ENCODE measurements at places on chromosomes 11 and 22. TPM values are rescaled to one million over a fixed set of nuclear protein-coding genes. Genes with fewer than 3 reads are reported as not detected.

DNA sequence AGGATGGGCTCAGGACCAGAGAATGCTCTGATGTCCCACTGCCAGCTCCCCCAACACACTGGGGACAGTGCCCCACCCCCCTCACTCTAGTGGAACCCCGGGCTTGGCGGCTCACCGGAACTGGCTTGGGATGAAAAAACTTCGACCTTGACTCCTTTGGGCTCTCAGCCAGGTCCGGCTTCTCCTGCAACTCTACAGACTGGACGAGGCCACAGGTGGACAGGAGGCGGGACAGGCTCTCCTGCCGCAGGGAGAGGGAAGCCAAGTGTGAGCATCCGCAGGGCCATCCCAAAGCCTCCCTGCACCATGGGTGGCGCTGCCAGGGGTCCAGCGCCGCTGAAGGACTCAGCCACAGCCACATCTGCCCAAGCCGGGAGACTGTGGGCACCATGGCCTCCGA lies 3.7 kb downstream of the RRP7A start:
- no peak for DNase-seq

GRCh38 chr11:64283092-64283491 lies 1.4 kb downstream of the BAD start:
- no peak for DNase-seq

DNA sequence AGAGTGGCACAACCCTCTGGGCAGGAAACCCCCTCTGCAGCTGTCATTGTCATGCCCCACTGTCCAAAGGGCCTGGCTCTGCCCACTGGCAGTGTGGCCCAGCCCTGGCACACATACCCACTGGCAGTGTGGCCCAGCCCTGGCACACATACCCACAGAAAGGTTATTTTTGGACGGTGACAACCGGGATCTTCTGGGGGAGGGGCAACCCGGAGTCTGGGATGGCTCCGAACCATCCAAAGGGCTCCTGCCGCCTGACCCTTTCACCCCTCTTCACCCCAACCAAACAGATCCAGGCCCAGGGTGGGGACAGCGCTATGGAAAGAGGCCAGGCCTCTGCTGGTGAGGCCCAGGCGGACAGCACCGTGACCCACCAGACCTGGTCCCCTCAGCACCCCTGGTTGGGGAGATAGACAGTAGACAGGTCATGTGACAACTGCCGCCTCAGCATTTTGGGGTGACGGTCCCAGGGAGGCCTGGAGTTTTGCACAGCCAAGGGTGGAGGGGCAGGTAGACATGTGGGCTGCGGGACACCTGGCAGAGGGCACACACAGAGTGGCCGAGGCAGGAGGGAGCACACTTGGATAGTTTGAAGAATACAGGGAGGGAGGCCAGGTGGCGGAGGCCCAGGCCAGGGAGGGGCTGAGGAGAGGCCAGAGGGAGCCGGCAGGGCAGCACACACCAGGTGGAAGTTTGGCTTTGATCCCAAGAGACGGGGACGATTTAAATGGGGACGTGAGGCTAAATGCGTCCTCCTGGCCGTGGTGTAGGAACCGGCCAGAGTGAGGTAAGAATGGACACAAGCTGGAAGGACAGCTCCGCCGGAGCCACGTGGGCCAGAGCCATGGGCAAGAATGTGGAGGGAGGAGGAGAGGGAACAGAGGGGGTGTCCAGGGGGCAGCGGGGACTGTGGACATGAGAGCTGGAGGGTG lies 2.9 kb downstream of the MAPK12 start:
- DNase-seq, result no peak

DNA sequence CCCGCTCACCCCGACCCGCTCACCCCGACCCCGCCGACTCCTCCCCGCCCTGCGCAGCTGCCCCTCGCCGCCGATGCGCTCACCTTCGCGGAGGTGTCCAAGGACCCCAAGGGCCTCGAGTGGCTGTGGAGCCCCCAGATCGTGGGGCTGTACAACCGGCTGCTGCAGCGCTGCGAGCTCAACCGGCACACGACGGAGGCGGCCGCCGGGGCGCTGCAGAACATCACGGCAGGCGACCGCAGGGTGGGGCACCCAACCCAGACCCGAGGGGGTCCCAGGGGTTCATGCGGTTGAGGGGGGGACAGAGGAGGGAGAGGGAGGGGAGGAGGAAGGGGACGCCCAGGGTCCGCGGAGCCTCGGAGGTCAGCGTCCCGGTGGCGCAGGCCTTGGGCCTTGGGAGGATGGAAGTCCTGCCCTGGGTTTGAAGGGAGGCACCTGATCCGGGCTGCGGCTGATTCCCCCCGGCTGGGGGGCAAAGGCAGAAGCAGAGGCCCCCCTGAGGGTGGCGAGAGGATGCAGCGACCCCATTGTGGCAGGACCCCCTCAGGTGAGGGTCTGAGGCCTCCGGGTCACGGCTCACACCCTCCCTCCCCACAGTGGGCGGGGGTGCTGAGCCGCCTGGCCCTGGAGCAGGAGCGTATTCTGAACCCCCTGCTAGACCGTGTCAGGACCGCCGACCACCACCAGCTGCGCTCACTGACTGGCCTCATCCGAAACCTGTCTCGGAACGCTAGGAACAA lies 9.2 kb downstream of the PKP3 start:
- no peak for DNase-seq

DNA sequence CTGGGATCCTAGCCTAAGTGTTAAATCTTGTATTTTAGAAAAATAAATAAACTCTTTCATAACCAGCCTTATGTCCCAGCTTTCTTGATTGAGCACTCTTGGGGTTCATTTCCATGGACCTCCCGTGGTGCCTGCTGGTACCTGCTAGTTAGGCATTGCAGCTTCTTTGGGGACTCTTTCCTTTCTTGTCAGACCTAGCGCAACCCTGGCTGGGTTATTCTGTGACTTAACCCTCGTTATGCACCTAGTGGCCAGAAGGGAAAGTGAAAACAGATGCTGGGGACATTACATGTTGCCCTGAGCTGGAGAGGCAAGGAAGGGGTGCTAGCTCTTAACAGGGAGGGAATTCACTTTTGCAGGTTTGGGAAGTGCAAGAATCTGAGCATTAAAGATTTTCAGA lies 46.8 kb downstream of the APIP start:
- DNase-seq, result no peak

DNA sequence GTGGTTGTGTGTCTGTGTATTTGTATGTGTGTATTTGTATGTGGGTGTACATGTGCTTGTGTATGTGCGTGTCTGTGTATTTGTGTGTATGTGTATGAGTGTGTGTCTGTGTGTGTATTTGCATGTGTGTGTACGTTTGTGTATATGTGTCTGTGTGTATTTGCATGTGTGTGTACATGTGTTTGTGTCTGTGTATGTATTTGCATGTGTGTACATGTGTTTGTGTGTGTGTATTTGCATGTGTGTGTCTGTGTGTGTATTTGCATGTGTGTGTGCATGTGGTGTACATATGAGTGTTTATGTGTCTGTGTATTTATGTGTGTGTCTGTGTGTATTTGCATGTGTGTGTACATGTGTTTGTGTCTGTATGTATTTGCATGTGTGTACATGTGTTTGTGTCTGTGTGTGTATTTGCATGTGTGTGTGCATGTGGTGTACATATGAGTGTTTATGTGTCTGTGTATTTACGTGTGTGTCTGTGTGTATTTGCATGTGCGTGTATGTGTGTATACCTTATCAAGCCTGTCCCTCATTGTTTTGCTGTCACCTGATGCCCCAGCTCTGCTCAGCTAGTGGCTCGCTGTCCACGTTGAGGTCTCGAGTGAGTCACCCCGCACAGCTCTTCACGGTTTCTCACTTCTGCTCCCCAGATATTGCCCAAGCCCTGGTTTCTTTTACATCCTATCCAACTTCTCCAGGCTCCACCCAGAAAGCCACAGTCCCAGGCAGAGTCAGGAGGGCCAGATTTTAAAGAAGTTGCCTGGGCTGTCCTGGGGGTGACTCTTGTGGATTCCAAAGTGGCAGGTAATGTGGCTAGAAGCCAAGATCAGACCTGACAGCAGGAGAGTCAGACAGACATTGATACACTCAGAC lies 15.2 kb downstream of the MB start:
- DNase-seq, result peak; percentile 72

- no peak for DNase-seq
Measured at GRCh38 chr11:61133956-61134662, 27.1 kb downstream of the VPS37C start.

DNA sequence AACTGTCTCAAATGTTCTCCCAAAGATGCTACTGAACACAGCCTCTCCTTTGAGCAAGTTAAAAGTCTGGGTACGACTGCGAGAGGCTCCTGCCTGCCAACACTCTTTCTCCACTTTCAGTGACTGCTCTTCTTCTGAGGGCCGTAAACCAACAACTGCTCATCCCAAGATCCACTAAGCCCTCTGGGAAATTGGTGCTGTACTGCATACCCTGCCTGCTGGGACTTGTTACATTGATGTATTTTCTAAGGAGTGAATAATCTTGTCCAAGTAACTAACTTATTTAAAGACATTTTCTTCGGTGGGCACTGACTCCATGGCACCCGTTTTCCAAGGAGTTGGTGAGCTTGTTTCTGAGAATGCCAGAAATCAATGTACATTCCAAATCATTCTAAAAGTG lies 87.2 kb downstream of the ZNF280B start:
- DNase-seq, result no peak

DNA sequence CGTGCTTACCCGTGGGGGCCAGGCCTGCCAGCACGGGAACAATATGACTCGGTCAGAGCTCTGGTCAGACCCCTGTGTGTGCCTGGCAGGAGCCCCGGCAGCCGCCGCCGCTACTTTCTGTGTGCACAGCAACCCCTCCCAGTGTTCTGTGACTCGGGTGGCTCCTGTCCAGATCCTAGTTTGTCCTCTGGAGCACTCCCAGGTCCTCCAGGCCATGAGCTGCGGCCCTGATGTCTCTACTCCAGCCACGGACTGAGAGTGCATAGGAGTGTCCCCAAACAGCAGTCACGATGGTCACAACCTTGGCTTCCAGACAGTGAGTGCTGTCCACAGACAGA lies 3.2 kb downstream of the NDUFS8 start:
- DNase-seq, result no peak

- no peak for DNase-seq
Measured at GRCh38 chr22:37632174-37633088, 7.0 kb upstream of the SH3BP1 start.

DNA sequence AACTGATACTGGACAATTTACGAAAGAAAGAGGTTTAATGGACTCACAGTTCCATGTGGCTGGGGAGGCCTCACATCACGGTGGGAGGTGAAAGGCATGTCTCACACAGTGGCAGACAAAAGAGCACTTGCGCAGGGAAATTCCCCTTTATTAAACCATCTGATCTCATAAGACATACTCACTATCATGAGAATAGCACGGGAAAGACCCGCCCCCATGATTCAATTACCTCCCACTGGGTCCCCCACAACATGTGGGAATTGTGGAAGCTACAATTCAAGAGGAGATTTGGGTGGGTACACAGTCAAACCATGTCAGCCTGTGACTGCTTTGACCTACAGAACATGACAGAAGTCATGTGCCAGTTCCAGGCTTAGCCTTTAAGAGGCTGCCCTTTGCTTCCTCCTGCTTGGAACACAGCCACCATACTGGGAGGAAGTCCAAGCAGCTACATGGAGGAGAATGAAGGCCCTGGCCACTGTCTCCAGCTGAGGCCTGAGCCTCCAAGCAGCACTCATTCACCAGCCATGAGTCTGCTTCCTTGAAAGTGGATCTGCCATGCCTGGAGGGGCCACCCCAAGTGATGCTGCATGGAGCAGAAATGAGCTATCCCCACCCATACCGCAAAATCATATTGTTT lies 10.9 kb upstream of the GAL start:
- DNase-seq, result no peak

GRCh38 chr11:22795914-22796313 lies 33.7 kb downstream of the SVIP start:
- no peak for DNase-seq

DNA sequence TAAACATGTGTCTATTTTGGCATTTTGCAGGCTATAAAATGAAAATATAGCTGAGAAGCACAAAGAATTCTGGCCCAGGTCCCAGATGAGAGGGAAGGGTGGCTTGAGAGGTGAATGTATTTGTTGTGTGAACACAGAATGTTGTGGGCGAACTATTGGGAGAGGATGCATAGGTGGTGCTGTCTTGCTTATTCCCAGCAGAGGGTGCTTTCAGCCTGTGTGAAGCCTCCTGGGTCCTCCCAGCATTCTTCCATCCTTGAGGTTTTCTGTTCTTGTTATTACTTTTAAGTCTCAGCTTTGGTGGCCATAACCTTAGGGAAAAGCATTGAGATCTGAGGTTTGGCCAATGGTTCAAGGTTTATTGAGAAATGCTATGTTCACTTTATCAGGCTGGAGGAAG lies 108.7 kb upstream of the SNX19 start:
- no peak for DNase-seq

DNA sequence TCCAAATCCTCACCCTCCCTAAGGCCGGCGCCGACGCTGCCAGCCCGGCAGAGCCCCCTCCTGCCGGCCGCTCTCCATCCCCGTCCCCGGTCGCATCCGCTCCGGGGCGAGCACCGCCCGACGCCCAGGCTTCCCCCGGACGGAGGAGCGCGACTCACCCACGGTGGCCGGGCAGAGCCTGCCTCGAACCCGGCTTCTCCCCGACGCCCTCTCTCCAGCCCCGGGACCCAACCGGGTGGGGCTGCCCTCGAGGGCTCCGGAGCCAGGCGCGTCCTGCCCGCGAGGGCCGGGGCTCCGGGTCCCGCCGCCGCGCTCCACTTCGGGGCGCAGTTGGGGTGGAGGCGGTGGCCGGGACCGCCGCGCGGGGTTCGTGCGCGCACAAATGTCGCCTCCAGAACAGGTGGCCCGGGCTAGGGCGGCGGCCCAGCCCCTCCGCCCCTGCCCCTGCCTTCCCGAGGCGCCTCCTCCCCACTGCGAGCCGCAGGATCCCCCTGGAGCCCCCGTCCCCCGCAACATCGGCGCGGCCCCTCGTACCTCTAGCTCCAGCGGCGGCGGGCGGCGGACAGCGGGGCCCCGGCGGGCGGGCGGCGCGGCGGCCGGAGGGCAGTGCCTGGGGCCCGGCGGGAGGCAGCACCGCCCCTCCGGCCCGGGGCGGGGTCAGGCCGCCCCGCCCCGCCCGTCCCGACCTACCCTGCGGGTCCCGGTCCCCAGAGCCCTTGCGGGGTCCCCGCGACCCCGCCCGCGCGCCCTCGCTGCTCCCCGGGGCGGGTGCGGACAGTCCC lies at the start of gene A4GALT:
Gene A4GALT (minus strand): TSS at position 608 of the 782 bp plus-strand sequence. CDS start 26,919 bp downstream, outside the sequence.
- no peak for DNase-seq

- no peak for DNase-seq
Measured at GRCh38 chr11:130094614-130095013, 24.9 kb downstream of the APLP2 start.

DNA sequence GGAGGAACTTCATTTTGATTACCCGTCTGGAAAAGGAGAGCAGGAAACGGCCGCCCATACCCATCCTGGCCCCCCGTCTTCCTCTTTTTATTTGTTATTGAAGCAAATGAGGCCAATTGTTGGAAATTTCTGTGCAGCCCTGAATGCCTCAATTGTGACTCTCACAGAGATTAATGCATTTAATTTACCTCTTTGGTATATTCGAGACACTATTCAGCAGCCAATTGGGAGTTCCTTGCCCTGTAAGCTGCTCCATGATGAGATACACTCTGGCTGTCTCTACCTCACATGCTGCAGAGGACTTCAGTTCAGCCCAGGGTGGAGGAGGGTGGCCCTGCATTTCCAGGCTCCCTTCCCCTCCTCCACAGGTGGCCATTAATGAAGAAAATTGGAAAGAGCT lies 60.6 kb upstream of the NTM start:
- DNase-seq, result no peak

The ANKRD42 gene
- 11.5 TPM for total RNA-seq

The GAL3ST3 gene
- total RNA-seq, result 0.96 TPM

The PHRF1 gene
- 32.5 TPM for total RNA-seq

The POU2AF2 gene
- not detected for total RNA-seq

The PGA5 gene
- not detected for total RNA-seq

The SAA4 gene
- 1.3 TPM for total RNA-seq

The IFITM1 gene
- total RNA-seq, result 38.2 TPM

The RIN1 gene
- 3.8 TPM for total RNA-seq

The CCDC116 gene
- total RNA-seq, result not detected
